ENCODE measurements at places on chromosomes 7 and 10. TPM values are rescaled to one million over a fixed set of nuclear protein-coding genes. Genes with fewer than 3 reads are reported as not detected.

DNA sequence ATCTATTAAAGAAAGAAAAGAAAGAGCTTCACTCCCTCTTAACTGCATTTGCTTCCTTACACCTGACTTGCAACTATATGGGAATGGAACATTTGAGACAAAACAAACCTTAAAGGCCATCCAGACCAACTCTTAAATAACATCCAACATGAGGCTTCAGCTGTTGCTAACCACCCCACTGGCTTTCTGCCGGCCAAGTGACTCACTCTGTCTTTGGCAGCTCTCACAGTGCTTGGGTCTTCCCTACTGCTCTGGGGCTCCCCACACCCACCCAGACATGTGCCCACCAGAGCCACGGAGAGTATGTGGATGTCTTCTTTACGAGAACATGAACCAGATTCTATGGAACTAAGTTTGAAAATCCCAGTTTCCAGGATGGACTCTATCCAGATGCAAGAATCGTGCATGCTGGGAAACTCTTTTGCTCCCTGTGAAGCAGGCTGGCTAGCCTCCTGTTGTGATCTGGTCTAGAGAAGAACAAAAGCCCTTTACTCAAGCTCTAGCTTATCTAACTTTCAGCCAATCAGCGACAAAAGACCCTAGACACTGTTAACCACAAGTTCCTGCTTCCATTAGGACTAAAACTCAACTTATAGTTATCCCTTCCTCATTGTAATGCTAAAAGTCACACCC is 245.7 kb downstream of the TCERG1L start:
- no peak for DNase-seq
- H3K4me1 ChIP-seq, result no peaks in the 10 kb centered on the region
- no peaks in the 10 kb centered on the region for H3K27me3 ChIP-seq
- H3K4me3 ChIP-seq, result no peak overlapping the region
- H3K36me3 ChIP-seq, result no peaks in the 10 kb centered on the region

GRCh38 chr7:96346293-96346953 is 24.5 kb upstream of the SLC25A13 start:
- no peak overlapping the region for H3K4me3 ChIP-seq
- no peaks in the 10 kb centered on the region for H3K36me3 ChIP-seq
- DNase-seq, result no peak
- no peak overlapping the region for H3K27ac ChIP-seq
- H3K27me3 ChIP-seq, result peaks cover 15% of the 10 kb centered on the region

Gene OLAH
- total RNA-seq, result 0.49 TPM

GRCh38 chr7:145643981-145644380 is 472.6 kb upstream of the CNTNAP2 start:
- no peaks in the 10 kb centered on the region for H3K36me3 ChIP-seq
- no peak overlapping the region for H3K4me3 ChIP-seq
- H3K27ac ChIP-seq, result no peak overlapping the region
- no peaks in the 10 kb centered on the region for H3K27me3 ChIP-seq

GRCh38 chr10:42952349-42952748 is 124.5 kb upstream of the RET start:
- peak; percentile 39 for DNase-seq
- H3K27me3 ChIP-seq, result peaks cover 10% of the 10 kb centered on the region
- H3K36me3 ChIP-seq, result no peaks in the 10 kb centered on the region
- no peak overlapping the region for H3K4me3 ChIP-seq
- no peaks in the 10 kb centered on the region for H3K4me1 ChIP-seq
